ENCODE measurements at places on chromosomes 1 and 21.

DNA sequence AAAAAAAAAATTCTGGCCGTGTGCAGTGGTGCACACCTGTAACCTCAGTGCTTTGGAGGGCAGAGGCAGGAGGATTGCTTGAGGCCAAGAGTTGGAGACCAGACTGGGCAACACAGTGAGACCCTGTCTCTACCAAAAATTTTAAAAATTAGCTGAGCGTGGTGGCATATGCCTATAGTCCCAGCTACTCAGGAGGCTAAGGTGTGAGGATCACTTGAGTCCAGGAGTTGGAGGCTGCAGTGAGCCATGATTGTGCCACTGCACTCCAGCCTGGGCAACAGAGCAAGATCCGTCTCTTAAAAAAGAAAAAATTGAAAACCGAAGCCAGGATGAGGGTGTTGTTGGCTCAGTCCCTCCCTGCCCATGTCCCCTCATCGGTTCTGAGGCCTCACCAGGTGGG is 55.9 kb upstream of the PAX7 start:
- DNase-seq, result no peak

- no peak for DNase-seq
Observed at GRCh38 chr1:39849203-39849602, 34.1 kb downstream of the TRIT1 start.

DNA sequence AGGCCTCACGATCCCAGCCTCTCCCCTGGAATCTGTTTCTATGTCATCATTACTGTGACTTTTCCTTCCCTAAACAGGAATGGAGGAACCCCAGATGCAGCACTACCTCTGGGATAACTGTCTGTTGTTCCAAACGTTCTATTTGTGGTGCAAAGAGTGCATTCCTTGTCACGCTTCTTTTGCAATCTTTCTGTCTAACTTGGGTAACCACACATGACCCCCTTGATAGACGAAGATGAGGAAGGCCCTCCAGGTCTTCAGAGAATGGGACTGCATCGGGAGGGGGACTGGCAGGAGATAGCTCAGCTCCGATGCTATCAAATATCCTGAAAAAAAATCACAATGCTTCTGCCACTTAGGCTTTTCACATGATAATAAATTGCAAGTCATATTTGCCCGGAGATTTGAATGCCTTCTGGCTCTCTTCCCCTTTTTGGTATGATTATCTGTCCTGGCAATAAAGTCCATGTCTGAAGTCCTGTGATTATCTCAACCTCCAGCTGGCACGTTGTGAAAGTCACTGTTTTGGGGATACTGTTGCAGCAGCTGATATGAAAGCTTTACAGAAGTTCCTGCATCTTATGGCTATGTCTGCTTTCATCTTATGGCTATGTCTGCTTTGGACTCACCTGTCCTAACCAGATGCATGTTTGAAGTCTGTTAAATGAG is 148.7 kb upstream of the LMO4 start:
- no peak for DNase-seq

DNA sequence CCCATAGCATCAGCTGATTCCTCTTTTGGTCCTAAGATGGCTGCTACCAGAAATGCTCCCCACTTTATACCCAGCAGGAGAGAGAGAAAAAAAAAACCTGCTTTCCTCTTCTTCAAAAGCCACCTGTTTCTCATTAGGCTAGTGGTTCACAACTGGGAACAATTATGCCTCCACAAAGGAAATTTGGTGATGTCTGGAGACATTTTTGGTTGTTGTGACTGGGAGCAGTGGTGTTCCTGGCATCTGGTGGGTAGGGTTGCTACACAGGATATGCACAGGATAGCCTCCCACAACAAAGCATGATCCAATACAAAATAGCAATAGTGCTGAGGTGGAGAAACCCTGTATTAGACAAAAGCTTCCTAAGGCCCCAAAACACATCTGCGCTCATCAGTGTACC is 38.5 kb upstream of the SGIP1 start:
- no peak for DNase-seq

DNA sequence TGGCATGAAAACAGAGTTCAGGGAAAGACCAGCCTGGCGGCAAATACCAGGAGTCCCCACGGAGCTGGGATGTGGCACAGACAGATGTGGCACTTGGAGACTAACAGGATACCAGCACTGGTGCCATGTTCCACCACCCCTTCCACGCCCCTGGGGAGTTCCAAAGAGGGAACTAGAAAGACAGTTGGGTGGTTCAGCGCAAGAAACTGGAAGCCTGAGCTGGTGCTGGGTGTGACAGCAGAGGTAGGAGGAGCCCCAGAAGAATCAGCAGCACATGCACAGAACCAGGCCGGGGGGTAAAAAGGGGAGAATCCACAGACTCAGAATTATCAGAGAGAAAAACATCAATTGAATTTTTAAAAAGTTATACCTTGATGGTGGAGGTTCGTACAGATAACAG is 22.4 kb downstream of the DDX20 start:
- DNase-seq, result no peak

GRCh38 chr1:64515427-64515826 is 45.5 kb downstream of the CACHD1 start:
- no peak for DNase-seq

- DNase-seq, result no peak
Observed at GRCh38 chr1:200892546-200892945, 2.2 kb upstream of the INAVA start.

DNA sequence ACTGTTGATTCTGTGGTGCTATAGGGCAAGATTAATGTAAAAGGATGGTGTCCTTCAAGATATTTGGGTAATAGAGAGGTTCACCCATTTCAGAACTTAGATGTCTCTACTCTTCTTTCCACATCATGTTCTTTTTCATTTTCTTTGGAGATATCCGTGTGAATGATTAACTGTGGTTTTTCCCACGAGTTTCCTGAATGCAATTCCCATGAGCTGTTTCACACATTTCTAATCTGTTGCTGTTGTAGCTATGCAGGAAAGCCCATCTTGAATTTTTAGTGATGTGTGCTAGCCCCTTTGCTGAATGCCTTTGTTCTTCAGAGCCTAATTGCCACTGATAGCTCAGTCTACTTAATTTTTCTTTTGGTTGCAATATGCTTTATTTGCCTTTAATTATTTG is 27.6 kb downstream of the SNX27 start:
- no peak for DNase-seq

GRCh38 chr1:168939110-168939946 is 167.2 kb upstream of the ATP1B1 start:
- no peak for DNase-seq

DNA sequence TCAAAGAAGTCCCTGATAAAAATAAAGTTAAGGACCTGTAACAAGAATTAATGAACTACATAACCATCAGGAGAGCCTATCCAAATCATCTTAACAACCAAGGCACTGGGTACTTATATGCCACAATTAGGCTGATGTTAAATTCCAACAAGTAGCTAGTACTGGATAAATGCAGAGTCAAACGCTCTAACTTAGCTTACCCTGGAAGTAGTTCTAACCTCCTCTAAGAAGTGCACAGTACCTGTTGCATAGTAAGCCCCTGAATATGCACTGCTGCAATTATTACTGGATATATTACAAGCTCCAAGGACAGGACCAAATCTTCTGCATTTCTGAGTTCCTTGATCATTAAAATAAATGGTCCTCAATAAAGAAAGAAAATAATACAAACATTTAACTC is 125.8 kb downstream of the RERE start:
- DNase-seq, result no peak

DNA sequence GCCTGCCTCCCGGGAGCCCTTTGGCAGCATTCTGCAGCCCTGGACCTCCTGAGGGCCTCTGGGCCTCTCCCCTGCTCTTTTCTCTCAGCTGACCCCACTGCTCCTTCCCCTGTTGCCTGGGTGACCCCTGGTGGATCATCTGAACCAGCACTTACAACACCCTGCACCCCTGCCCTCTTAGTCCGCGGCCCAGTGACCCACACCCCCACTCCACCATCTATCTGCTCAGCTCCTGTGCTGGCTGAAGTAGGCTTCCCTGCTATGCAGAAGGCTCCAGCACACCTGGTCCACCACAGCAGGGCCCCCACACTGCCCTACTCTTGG is 74.0 kb downstream of the DMRTA2 start:
- no peak for DNase-seq

- DNase-seq, result no peak
Observed at GRCh38 chr1:216518844-216519627, 95.8 kb upstream of the USH2A start.

- no peak for DNase-seq
Observed at GRCh38 chr21:22855581-22855980, 1857.4 kb downstream of the NCAM2 start.

- DNase-seq, result no peak
Observed at GRCh38 chr1:235892202-235892601, 25.5 kb upstream of the LYST start.

DNA sequence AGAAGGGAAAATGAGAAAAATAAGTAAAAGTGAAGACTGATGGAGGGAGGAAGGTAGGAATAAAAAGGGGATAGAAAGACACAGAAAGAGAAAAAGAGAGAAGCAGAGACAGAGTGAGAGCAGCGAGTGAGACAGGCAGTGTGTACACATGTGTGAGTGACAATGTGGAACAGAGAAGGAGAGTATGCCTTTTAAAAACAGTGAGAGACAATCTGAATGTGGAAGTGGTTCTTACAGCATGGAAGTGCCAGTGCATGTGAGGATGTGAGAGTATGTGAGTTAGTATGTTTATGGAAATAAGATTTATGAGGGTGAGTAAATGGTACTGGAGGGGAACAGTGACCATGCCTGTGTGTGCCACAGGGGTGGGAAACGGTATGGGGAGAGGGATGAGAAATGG is 1.2 kb downstream of the NEGR1 start:
- no peak for DNase-seq

DNA sequence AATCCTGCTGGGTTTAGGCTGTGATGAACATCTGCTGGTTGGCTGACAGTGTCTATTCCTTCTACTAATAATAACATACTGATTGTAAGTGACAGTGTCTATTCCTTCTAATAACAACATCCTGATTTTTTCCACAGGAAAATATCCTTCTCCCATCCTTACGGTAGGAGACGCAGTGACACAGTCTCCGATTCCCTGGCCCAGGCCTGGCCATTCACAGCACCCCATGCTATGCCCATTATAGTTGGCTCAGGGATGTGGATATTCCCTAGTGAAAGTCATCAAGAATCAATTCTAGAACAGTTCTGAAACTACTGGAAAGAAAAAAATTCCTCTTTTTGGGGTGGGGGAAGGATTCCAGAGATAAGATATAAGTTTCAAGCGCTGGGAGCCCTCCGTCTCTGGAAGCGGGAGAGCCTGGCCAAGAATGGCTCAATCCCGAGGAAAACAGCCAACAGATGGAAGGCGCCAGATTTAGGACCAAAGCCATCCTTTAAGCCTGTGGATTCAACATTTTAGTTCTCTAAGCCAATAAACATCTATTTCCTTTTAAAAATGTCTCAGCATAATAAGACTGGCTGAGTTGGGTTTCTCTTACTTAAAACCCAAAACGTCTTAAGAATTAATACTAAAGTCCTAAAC is 88.6 kb downstream of the GPATCH2 start:
- no peak for DNase-seq

GRCh38 chr21:34997294-34997693 is 51.8 kb downstream of the RUNX1 start:
- no peak for DNase-seq

- DNase-seq, result no peak
Observed at GRCh38 chr21:15045017-15045416, 19.8 kb downstream of the NRIP1 start.

GRCh38 chr1:158140764-158141192 is 39.9 kb upstream of the CD1D start:
- no peak for DNase-seq

DNA sequence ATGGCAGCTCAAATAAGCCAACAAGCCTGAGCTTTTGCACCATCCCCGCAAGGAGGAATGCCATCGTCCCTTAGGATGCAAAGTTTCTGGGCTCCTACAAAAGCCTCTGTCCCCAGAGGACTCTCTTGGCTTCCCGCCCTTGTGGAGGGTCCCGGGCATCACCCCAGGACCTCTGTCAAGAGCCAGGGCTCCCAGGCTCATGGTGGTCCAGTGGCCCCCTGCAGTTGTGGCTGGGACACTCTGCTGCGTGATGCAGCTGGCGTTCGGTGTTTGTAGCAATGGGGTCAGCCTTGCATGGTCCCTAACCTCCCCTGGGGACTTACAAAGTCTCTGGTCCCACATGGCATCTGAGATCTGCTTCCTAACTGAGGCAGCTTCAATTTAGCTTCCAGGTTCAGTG is 104.7 kb downstream of the RIPK4 start:
- DNase-seq, result no peak

- no peak for DNase-seq
Observed at GRCh38 chr1:25837262-25837875, 17.6 kb downstream of the MTFR1L start.

DNA sequence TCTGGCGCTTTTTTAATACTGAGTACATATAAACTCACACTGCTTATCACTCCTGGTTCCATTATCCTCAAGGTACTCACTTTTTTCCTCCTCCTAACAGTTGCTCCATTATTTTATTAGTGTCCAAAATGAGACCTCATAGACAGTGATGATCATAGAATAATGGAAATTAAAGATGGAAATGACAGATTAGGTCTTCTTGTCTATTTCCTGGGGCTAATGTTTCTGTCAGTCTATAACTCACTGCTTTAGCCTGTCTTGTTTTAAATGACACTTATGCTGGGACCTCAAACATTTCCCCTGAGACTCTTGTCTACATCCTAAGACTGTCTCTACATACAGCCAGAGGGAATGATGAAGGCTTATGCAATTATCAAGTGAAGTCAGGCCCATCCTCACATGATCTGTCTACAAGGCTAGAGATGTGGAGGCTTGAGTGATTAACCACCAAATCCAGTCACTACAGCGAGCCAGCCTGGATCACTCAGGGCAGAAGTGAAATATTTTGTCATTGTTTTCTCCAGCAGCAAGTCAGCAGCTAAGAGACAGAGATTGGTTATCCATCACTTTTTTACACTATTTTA is 152.1 kb downstream of the ASTN1 start:
- no peak for DNase-seq

- DNase-seq, result no peak
Observed at GRCh38 chr1:5927506-5928370, 64.5 kb downstream of the NPHP4 start.

GRCh38 chr1:89603651-89604413 is 29.1 kb upstream of the LRRC8C start:
- DNase-seq, result no peak

- DNase-seq, result no peak
Observed at GRCh38 chr1:179926850-179927205, 27.8 kb upstream of the CEP350 start.

DNA sequence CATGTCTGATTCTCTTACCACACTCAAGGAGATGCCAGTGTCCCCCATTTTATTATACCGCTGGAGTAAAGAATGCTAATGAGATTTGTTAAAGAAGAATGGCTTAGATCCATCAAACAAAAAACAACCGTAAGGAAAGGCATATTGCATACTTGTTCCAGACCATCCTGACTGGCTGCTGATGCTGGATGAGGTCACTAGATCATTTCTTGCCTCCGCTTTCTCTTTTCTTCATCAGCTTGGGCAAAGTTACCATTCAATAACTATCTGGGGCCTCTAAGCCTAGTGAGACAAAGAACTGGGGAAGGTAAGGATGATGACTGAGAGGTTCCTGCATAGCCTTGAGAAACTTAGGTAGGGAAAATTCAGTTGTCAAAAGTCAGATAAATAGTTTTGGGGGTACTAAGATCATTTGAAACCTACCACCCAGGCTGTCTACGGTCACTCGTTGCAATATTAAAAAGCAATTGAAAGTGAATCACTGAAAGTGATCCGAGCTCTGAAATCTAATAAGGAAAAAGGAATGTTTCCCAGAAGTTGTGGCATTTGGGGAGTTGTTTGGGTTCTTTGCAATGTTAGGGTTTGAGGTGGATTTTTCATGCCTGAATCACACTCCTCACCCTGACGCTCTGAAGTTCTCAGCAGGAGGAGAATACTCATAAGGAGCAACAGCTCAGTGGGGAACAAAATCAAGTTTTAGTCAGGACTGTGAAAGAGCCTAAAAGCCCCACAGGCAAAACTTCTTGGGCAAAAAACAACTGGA is 176.8 kb downstream of the HHIPL2 start:
- no peak for DNase-seq
